Chondrocyte (in vitro differentiated cells): ENCODE measurements at places on chromosomes 3 and 15. TPM values are rescaled to one million over a fixed set of nuclear protein-coding genes. Genes with fewer than 3 reads are reported as not detected.

DNA sequence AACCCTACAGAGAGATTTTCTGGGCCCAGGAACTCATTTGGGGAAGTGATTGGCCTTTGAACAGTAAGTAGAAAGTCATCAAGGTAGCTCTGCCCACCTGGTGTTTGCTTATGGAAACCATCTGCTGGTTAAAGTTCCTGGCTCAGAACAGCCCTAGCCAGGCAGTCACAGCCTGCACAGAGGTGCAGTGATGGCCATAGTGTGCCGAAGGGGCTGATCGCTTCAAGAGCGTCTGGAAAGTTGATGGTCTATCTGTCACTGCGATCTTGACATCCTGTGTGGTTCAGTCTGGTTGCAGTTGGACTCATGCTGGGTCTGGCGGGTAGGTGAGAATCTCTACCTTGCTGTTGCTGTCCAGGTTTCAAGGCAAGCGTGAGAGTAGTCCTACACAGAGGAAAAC lies 151.6 kb downstream of the SLCO3A1 start:
- H3K4me1 ChIP-seq, result no peaks in the 10 kb centered on the region
- no peaks in the 10 kb centered on the region for H3K36me3 ChIP-seq
- no peak for DNase-seq

DNA sequence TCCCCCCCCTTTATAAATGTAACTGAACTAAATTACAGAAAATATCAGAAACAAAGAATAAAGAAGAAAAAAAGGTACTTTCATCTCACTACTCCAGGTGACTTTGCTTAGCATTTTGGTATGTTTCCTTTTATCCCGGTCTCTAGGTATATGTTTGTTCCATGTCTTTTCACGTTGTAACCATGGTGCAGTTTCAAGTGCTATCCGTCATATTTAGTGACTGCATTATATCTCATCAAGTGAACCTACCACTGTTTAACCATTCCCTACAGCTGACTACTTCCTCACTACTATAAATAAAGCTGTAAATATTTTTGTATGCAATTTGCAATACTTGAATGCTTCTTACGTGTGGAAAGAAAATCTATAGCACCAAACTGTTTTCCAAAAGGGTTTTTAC lies 2.2 kb downstream of the BTBD1 start:
- H3K4me3 ChIP-seq, result peak overlapping the region; percentile 77
- no peak for DNase-seq
- H3K27ac ChIP-seq, result no peak overlapping the region
- H3K36me3 ChIP-seq, result no peaks in the 10 kb centered on the region

DNA sequence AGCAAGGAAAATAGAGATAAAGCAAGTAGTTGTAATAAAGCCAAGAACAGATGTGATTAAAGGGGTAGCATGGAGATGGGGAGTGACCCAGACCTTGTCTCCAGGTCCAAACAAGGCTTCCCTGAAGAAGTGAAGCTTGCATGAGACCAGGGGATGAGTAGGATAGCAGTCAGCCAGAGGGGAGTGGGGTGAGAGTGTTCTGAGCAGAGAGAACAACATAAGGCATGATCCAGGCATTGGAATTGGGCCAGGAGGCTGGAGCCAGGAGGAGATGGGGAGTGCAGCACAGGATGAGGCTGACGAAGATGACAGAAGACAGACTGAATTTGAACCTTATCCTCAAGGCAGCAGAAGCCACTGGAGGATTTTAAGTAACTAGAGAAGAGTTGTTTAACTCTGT lies 7.2 kb downstream of the TMOD2 start:
- DNase-seq, result no peak
- peaks cover 19% of the 10 kb centered on the region for H3K4me1 ChIP-seq
- H3K27me3 ChIP-seq, result no peaks in the 10 kb centered on the region
- no peak overlapping the region for H3K4me3 ChIP-seq
- no peaks in the 10 kb centered on the region for H3K36me3 ChIP-seq

Gene SLC28A1
- total RNA-seq, result not detected in 3 replicates

DNA sequence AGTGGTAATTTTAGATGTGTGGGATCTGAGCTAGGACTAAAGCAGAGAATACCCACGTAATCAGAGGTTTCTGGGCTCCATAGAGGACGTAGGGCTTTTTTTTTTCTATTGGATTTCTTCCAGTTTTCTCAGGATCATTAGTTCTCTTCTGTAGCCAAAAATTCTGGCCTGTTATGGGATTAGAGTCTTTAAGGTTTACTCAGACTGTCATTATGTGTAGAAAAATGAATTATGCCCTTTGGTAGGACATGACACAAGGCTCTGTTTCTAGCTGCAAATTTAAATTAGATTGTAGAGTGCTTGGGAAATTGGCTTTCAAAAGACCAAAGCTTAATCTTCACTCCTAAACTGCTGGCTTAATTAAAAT lies 1.9 kb downstream of the SETD5 start:
- peak overlapping the region; percentile 98 for H3K4me3 ChIP-seq
- H3K36me3 ChIP-seq, result peaks cover 9% of the 10 kb centered on the region
- DNase-seq, result no peak
- H3K4me1 ChIP-seq, result peaks cover 64% of the 10 kb centered on the region

- DNase-seq, result no peak
- H3K4me1 ChIP-seq, result peaks cover 67% of the 10 kb centered on the region
- H3K4me3 ChIP-seq, result peak overlapping the region; percentile 99
- no peaks in the 10 kb centered on the region for H3K27me3 ChIP-seq
- peak overlapping the region; percentile 97 for H3K27ac ChIP-seq
Observed at GRCh38 chr3:66499881-66500575, 794 bp downstream of the LRIG1 start.

- DNase-seq, result no peak
- no peak overlapping the region for H3K27ac ChIP-seq
- no peaks in the 10 kb centered on the region for H3K36me3 ChIP-seq
- H3K27me3 ChIP-seq, result no peaks in the 10 kb centered on the region
- no peak overlapping the region for H3K4me3 ChIP-seq
Observed at GRCh38 chr15:50380089-50380488, 25.1 kb upstream of the GABPB1 start.

Gene SLC15A2
- 0.92 to 4.1 TPM (median 1.4 TPM) in 3 replicates for total RNA-seq

DNA sequence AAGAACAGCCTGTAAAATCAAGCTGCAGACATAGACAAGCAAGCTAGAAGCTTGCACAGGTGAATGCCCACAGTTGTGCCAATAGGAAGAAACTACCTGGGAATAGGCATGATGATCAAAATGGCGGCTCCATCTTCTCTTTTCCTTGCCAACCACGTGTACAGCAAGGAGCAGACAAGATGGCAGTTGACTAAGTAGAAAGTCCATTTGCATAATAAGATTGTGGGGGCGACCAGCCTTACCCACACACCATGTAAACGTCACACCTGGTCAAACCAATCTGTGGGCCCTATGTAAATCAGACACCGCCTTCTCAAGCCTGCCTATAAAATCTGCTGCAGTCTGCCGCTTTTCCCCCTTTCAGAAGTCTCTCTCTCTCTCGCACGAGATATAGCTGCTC lies 25.1 kb upstream of the ANKRD34C start:
- peaks cover 23% of the 10 kb centered on the region for H3K27me3 ChIP-seq
- peaks cover 5% of the 10 kb centered on the region for H3K36me3 ChIP-seq
- no peak for DNase-seq
- peaks cover 15% of the 10 kb centered on the region for H3K4me1 ChIP-seq
- H3K27ac ChIP-seq, result no peak overlapping the region

- DNase-seq, result no peak
- peaks cover 94% of the 10 kb centered on the region for H3K36me3 ChIP-seq
- no peaks in the 10 kb centered on the region for H3K4me1 ChIP-seq
- no peak overlapping the region for H3K27ac ChIP-seq
- no peaks in the 10 kb centered on the region for H3K27me3 ChIP-seq
- no peak overlapping the region for H3K4me3 ChIP-seq
Observed at GRCh38 chr15:25053000-25053815, 98.4 kb downstream of the SNRPN start.

Gene ATP13A4
- total RNA-seq, result not detected in 3 replicates

Gene VEPH1
- total RNA-seq, result 2.2 to 4.3 TPM (median 3.1 TPM) in 3 replicates

DNA sequence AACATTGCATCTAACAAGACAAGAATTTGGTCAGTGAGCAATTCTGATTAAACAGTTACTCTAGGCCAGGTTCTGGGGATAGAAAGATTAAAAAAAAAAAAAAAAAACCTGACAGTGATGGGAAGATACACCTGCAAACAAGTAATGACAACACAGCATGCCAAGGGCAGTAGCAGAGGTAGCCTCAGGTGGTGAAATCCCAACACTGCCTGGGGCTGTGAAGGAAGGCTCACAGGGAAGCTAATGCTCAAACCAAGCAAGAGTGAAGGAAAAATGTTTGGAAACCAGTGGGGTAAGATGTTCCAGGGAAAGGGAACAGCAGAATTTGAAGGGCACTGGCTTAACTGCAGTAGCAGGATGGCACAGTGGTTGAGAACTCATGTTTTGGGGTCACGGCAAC lies 8.9 kb downstream of the RTP2 start:
- DNase-seq, result no peak
- H3K36me3 ChIP-seq, result peaks cover 6% of the 10 kb centered on the region
- peaks cover 45% of the 10 kb centered on the region for H3K27me3 ChIP-seq
- peaks cover 7% of the 10 kb centered on the region for H3K4me1 ChIP-seq
- H3K27ac ChIP-seq, result no peak overlapping the region
- H3K4me3 ChIP-seq, result no peak overlapping the region

Gene ZNF148
- 45.9 to 50.6 TPM (median 49.9 TPM) in 3 replicates for total RNA-seq

DNA sequence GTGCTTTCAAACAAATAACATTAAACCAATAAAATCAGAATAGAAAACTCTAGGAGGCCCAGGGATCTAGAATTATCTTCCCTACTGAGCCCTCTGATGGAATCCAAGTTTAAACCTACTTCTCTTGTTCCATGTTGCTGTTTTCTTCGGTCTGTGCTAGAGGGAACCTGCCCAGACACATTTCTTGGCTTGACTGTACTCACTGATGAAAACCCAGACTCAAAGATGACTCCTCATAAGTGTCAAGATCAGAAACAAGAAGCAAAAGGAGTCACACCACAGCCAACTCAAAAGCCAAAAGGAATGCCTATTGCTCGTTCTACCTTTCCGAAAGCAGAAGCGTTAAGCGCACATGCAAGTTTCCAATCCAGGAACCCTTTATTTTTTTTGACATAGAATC lies 31.6 kb downstream of the SCAP start:
- peak overlapping the region; percentile 47 for H3K27ac ChIP-seq
- no peak overlapping the region for H3K4me3 ChIP-seq
- H3K4me1 ChIP-seq, result peaks cover 14% of the 10 kb centered on the region
- no peak for DNase-seq
- peaks cover 8% of the 10 kb centered on the region for H3K36me3 ChIP-seq

Gene SMAD6
- total RNA-seq, result 5.2 to 29.0 TPM (median 6.6 TPM) in 3 replicates

DNA sequence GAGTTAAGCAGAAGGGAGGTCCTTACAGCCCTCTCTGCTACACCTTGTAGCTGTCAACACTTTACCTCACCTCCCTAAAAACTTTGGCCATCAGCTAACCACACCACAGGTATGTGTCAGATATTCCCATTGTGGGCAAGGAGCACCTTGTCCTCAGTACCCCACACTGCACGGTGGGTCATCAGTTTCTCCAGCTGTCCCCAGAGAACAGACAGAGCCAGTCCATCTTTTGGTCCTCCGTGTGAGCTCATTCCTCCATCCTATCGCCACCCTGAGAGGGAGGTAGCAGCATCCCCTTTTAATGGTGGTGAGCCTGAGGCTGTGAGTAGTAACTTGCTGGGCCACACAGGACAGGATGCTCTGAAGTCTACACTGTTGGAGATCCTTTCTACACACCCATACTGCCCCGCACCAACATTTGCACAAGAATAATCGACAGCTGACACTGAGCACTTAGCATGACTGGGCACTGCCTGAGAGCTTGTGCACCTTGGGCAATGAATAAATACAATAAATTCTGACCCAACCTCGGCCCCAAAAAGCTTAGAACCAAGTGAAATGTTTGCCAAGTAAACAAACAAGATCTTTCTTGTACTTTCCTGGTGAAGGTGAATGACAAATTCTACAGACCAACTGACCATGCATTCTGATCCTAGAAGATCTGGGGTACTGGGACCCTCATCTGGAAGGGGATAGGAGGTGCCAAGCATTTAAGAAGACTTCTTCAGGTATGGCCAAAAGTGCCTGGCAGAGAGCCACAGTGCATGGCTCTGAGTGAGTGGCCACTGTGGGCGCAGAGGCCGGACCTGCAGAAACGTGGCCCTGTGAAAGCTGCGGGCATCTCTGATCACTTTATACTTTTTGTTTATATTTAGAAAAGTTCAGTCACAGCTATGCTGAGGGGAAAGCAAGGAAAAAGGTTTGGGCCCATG lies 6.9 kb downstream of the CHCHD4 start:
- H3K27me3 ChIP-seq, result no peaks in the 10 kb centered on the region
- peaks cover 6% of the 10 kb centered on the region for H3K36me3 ChIP-seq
- no peak for DNase-seq
- H3K4me1 ChIP-seq, result peaks cover 4% of the 10 kb centered on the region
- no peak overlapping the region for H3K27ac ChIP-seq
- H3K4me3 ChIP-seq, result no peak overlapping the region

DNA sequence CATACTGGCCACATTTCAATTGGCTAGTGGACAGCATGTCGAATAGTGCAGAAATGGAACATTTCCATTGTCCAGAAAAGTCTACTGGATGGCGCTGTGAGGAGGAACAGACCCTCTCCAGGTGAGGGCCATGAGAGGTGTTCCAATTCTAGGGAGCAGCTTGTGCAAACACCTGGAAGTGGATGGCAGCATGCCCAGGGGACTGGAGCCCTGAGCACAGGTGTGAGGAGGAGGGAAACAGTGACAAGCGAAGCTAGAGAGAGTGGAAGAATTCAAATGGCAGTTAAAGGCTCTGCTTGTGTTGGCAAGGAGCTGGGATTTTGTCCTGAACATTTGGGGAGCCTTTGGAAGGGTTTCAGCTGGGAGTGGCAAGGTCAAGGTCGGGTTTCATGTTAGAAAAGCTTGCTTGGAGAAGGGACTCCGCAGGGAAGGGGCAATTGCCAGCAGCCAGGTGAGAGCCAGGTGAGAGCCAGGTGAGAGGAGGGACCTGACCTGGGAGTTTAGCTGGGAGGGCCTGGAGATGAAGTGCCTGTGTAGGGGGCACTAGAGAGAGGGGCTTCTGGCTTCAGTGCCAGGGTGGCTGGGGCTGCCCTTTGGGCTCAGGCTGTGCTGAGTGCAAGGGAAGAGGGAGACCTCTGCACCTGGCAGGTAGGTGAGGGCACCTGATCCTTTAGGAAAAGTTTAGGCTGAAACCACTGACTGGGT lies 93.8 kb downstream of the LINGO1 start:
- no peaks in the 10 kb centered on the region for H3K36me3 ChIP-seq
- peaks cover 53% of the 10 kb centered on the region for H3K4me1 ChIP-seq
- H3K27me3 ChIP-seq, result no peaks in the 10 kb centered on the region
- DNase-seq, result peak; percentile 61
- peak overlapping the region; percentile 55 for H3K27ac ChIP-seq
- H3K4me3 ChIP-seq, result no peak overlapping the region

- H3K36me3 ChIP-seq, result peaks cover 1% of the 10 kb centered on the region
- no peaks in the 10 kb centered on the region for H3K27me3 ChIP-seq
- no peak overlapping the region for H3K27ac ChIP-seq
- no peaks in the 10 kb centered on the region for H3K4me1 ChIP-seq
- no peak overlapping the region for H3K4me3 ChIP-seq
- DNase-seq, result no peak
Observed at GRCh38 chr15:60703207-60703933, 224.4 kb upstream of the ICE2 start.

GRCh38 chr3:109353057-109353456 lies 15.7 kb upstream of the DPPA4 start:
- no peak overlapping the region for H3K27ac ChIP-seq
- H3K36me3 ChIP-seq, result no peaks in the 10 kb centered on the region
- peaks cover 6% of the 10 kb centered on the region for H3K4me1 ChIP-seq
- no peak for DNase-seq
- no peak overlapping the region for H3K4me3 ChIP-seq

Gene GPR149
- total RNA-seq, result not detected in 3 replicates

Gene GOLGA6A
- 0.12 to 0.46 TPM in 2 of 3 replicates, not detected in the other for total RNA-seq

GRCh38 chr3:31004025-31004678 lies 109.7 kb upstream of the GADL1 start:
- H3K4me3 ChIP-seq, result no peak overlapping the region
- peaks cover 16% of the 10 kb centered on the region for H3K4me1 ChIP-seq
- no peaks in the 10 kb centered on the region for H3K36me3 ChIP-seq

GRCh38 chr15:68546318-68546717 lies 32.5 kb upstream of the CORO2B start:
- H3K4me1 ChIP-seq, result peaks cover 72% of the 10 kb centered on the region
- DNase-seq, result no peak
- H3K36me3 ChIP-seq, result peaks cover 20% of the 10 kb centered on the region
- no peaks in the 10 kb centered on the region for H3K27me3 ChIP-seq

Gene SMCO1
- total RNA-seq, result not detected in 3 replicates
